ENCODE measurements at places on chromosomes 16 and 17.

GRCh38 chr16:80518436-80518835 is 22.4 kb upstream of the DYNLRB2 start:
- no peak overlapping the region for H3K4me3 ChIP-seq
- H3K4me1 ChIP-seq: no peaks in the 10 kb centered on the region
- peaks cover 9% of the 10 kb centered on the region for H3K27me3 ChIP-seq
- DNase-seq: no peak

- no peak for DNase-seq
- no peaks in the 10 kb centered on the region for H3K36me3 ChIP-seq
- no peaks in the 10 kb centered on the region for H3K27me3 ChIP-seq
- H3K4me3 ChIP-seq: no peak overlapping the region
These were observed 492.2 kb downstream of the CDH11 start for GRCh38 chr16:64629622-64630021.

GRCh38 chr16:18018376-18018775 is 318.2 kb downstream of the NPIPA8 start:
- no peak overlapping the region for H3K27ac ChIP-seq
- no peak for DNase-seq
- no peak overlapping the region for H3K4me3 ChIP-seq
- no peaks in the 10 kb centered on the region for H3K4me1 ChIP-seq

GRCh38 chr16:23134274-23134673 is 15.0 kb downstream of the USP31 start:
- H3K27me3 ChIP-seq: no peaks in the 10 kb centered on the region
- no peak overlapping the region for H3K4me3 ChIP-seq
- peaks cover 30% of the 10 kb centered on the region for H3K4me1 ChIP-seq
- H3K27ac ChIP-seq: no peak overlapping the region
- no peak for DNase-seq

DNA sequence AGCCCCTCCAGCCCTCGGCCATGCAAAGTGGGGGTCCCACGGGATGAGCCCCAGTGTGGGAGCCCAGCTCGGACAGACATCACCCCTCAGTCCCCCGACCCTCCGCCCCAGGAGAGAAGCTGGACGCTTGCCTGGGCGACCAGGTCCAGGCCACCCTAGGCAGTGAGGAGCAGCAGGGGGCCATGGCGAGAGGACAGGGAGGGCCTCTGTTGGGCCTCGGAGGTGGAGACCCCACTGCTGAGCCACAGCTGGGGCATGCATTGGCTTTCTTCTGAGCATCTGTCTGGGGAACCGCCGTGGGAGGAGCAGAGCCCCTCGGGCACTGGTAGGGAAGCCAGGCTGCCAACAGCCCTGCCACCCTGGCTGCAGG is 13.0 kb downstream of the ACTG1 start:
- peaks cover 9% of the 10 kb centered on the region for H3K27me3 ChIP-seq
- no peak overlapping the region for H3K4me3 ChIP-seq
- H3K4me1 ChIP-seq: peaks cover 7% of the 10 kb centered on the region

DNA sequence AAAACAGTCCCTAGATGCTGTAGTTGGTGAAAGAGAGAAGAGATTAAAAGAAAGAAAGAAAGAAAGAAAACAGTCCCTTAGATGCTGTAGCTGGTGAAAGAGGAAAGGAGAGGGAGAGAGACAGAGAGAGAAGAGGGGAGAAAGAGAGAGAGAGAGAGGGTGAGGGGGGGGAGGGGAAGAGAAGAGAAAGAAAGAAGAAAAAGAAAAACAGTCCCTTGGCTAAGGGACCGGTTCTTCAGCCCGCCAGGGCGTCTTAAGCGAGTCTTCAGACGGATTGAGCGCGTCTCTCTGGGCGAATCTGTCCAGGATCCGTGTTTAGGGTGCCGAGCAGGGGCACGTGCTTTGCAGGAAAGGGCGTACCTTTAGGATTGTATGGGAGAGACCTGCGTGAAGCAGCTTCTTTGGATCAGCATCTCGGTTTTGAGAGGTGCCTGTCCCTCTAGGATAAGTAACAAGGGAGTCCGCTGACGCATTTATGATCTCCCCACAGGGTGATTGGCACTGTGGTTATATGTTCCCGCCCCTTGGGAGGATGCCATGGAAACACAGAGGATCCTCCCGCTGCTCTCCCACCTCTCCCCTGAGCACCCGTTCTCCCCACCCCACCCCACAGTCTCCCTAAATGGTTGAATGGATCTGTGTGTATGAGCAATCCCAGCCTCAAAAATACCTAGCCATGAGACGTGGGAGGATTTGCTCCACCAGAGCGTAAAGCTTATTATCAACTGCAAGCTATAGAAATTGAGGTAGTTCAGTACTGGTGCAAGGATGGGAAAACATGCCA is 16.7 kb downstream of the GNGT2 start:
- DNase-seq: peak; percentile 49
- peak overlapping the region; percentile 97 for H3K27ac ChIP-seq
- no peaks in the 10 kb centered on the region for H3K36me3 ChIP-seq
- H3K4me3 ChIP-seq: peak overlapping the region; percentile 93
- H3K4me1 ChIP-seq: peaks cover 32% of the 10 kb centered on the region

DNA sequence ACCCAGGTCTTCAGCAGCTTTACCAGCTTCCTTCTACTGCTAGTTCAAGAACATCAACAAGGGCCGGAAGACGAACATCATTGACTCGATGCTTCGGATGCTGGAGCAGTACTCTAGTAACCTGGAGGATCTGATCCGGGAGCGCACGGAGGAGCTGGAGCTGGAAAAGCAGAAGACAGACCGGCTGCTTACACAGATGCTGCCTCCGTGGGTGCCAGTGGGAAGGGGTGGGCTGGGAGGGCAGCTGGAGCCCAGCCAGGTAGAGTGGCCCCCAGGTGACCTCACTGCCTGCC is 12.1 kb downstream of the GUCY2D start:
- peaks cover 25% of the 10 kb centered on the region for H3K4me1 ChIP-seq
- H3K36me3 ChIP-seq: no peaks in the 10 kb centered on the region
- DNase-seq: no peak
- H3K27ac ChIP-seq: no peak overlapping the region
- no peak overlapping the region for H3K4me3 ChIP-seq

DNA sequence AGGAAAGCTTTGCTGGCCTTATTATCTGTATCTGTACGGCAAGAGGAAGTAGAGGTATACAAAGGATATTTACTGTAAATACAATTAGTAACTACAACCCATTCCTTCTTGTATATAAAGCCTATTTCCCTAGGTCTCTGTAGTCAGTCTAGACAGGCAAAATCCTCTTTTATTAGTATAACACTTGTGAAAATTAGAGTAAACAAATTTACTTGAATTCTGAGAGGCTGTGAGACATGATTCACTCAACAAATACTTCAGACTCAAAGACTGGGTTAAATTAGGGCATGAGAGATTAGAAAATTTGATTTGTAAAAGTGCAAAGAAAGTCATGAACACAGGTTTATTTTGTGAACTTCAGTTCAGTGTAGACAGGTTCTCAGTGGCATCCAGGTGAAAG is 30.9 kb upstream of the CDH8 start:
- no peaks in the 10 kb centered on the region for H3K36me3 ChIP-seq
- no peak overlapping the region for H3K27ac ChIP-seq
- no peaks in the 10 kb centered on the region for H3K4me1 ChIP-seq
- no peak overlapping the region for H3K4me3 ChIP-seq
- no peaks in the 10 kb centered on the region for H3K27me3 ChIP-seq
- DNase-seq: no peak

- H3K27me3 ChIP-seq: peaks cover 59% of the 10 kb centered on the region
- DNase-seq: no peak
- no peaks in the 10 kb centered on the region for H3K4me1 ChIP-seq
- H3K27ac ChIP-seq: no peak overlapping the region
- H3K4me3 ChIP-seq: no peak overlapping the region
These were observed 11.5 kb upstream of the PIPOX start for GRCh38 chr17:29031488-29031887.

DNA sequence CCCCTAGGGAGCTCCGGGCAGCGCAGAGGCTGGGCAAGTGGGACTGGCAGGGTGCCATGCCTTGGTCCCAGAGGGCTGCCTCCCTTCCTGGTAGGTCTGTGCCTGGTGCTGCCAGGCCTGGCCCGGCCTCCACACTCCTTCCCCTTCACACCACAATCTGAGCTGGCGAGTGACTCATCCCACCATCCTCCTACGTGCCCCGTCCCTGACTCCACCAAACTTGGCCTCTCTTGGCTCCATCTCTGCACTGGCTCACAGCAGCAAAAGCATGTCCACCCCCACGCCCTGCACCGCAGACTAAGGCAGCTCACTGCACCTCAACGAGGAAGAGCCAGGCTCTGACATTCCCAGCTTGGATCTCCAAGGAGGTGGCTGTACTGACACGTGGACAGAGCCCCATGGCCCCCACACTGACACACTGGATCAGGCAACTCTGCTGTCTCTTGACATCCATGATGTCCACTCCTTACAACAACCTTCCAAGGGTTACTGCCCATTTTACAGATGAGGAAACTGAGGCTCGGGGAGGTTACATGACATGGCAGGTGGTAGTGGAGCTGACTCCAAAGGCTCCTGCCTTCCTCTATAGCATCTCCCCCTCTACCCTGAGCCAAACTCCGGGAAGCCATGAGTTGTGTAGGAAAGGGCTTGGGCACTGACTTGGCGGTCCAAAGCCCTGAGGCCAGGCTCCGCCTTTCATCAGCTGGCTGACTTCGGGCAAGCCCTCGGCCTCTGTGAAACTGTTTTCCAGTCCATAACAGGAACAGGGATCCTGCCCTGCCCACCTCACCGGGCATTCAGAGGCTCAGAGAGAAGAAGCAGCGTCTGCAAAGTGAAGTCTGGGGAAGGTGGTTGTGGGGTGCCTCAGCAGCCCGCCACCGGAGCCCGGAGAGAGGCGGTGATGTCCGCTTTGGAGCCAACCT is 20.1 kb upstream of the KRT19 start:
- peak overlapping the region; percentile 88 for H3K27ac ChIP-seq
- H3K4me1 ChIP-seq: peaks cover 50% of the 10 kb centered on the region
- H3K36me3 ChIP-seq: peaks cover 15% of the 10 kb centered on the region
- peaks cover 7% of the 10 kb centered on the region for H3K27me3 ChIP-seq

- no peak overlapping the region for H3K4me3 ChIP-seq
- H3K4me1 ChIP-seq: peaks cover 5% of the 10 kb centered on the region
- H3K27ac ChIP-seq: no peak overlapping the region
- H3K36me3 ChIP-seq: no peaks in the 10 kb centered on the region
- no peak for DNase-seq
These were observed 129.6 kb upstream of the LHX1 start for GRCh38 chr17:36807496-36808179.

Data from HFFc6 (cell line).